ENCODE measurements at places on chromosomes 12 and 14.

GRCh38 chr14:102678394-102678793, 85.9 kb downstream of the RCOR1 start:
- DNase-seq = no peak

- DNase-seq = no peak
These were observed 7.7 kb upstream of the IFNG-AS1 start for GRCh38 chr12:67981287-67982162.

DNA sequence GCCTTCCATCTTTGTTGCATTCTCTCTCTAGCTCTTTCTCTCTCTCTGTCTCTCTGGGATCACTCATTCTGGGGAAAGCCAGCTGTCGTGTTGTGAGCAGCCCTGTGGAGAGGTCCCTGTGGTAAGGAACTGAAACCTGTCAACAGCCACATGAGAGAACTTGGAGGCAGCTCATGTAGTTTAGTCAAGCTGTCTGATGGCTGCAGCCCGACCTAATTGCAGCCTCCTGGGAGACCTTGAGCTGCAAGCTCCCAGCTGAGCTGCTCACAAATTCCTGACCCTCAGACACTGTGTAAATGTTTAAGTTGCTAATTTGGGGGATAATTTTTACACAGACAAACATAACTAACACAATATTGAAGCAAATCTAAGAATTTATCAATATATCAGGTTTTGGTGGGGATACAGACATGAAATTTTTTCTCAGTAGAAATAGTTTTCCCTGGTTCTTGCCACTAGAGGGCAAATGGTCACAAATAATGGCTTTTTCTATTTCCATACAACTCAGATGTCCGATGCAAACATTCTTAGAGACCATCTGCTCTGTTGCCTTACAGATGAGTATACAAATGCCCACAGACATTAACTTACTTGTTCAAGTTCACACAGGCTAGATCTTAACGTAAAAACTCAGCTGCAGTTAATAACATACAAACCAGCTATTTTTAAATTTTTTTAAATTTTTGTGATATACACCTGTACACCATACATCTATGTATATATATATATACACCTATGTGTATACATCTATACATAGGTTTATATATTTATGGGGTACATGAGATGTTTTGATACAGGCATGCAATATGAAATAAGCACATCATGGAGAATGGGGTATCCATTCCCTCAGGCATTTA, 15.5 kb upstream of the KRR1 start:
- DNase-seq = peak; percentile 11

DNA sequence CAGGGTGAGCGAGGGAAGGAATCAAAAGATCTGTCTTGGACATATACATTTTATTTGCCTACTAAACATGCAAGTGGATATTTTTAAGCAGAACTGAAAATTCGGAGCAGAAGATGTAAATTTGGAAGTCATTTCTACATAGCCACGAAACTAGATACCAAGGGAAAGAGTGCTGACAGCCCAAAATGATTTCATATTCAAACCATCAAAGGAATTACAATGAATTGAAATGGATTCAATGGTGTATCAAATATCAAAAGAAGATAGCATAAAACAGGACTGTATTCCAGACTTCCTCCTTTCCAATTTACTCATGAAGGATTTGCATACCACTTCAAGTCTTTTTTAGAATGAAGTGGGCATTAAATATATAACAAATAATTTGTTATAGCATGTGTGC, 313.5 kb upstream of the KITLG start:
- DNase-seq = no peak

DNA sequence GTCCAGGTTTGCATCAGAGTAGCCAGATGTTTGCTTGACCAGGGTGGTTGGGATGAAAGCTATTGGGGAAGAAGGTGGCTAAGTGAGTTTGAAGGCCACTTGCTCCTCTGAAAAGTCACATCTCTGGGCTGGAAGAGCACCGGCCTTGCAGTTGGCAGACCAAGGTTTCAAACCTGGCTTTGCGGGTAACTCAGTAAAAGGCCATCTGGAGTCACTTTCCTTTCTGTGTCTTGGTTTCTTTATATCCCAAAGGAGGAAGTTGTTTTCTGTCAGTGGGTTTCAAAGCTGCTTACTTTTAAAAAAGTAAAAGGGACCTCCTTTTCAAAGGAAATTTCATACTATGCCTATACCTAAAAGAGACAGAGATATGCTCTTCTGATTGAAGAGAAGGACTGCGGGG, 26.2 kb upstream of the CMA1 start:
- DNase-seq = no peak

GRCh38 chr12:78818487-78818886, 46.1 kb upstream of the SYT1 start:
- DNase-seq = no peak

- no peak for DNase-seq
These were observed 6.4 kb downstream of the NGB start for GRCh38 chr14:77264466-77265186.

DNA sequence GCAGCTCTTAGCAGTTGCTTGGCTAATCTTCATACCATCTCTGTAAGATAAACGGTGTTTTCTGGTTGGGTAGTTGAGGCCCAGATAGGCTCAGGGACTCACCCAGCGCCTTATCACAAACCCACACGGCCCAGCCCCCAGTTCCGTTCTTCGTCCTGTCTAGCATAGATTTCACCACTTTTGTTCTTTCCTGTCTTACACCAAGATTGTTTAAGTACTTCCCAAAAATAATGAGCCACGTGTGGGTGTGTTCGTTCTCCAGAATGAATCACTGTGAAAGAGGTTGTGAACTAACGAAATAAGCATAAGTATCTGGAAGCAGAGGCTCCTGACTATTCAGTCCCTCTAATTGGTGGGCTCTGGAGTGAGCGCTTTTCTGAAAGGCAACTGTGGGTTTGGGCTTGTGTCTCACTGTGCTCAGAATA, 21.4 kb downstream of the ACVR1B start:
- peak; percentile 67 for DNase-seq

GRCh38 chr14:105060751-105061427, 4.3 kb downstream of the GPR132 start:
- DNase-seq = no peak

DNA sequence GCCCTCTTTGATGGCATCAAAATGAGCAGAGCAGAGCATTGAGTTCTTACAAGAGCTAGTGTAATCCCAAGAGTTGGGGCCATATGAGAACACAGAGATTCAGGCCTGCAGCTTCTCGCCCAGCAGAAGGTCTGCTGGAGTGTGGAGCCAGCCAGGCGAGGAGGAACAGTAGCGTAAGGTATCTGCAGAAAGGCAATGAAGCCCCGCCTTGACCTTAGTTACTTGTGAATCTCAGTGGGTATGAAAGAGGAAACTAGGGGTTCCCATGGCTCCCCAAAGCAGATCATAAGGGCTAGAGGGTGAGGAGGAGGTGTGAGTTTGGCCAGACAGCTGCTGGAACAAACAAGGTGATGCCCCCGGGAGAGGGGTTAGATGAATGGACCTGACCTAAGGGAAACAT, 49.4 kb downstream of the SLC8A3 start:
- no peak for DNase-seq

All from stimulated activated CD8-positive, alpha-beta memory T cell treated with anti-CD3 and anti-CD28 coated beads, Interleukin-7, amount 100 ng/mL, for 48 hours (primary cell).